Liver (tissue), 10 donors: ENCODE measurements at places on chromosomes 3 and 15. TPM values are rescaled to one million over a fixed set of nuclear protein-coding genes. Genes with fewer than 3 reads are reported as not detected.

The CLDN16 gene
- polyA plus RNA-seq: 0.22 TPM

The CNTN3 gene
- polyA plus RNA-seq: 1.0 TPM

The PCSK6 gene
- 212 TPM for polyA plus RNA-seq

The NKTR gene
- 5.8 TPM for polyA plus RNA-seq

DNA sequence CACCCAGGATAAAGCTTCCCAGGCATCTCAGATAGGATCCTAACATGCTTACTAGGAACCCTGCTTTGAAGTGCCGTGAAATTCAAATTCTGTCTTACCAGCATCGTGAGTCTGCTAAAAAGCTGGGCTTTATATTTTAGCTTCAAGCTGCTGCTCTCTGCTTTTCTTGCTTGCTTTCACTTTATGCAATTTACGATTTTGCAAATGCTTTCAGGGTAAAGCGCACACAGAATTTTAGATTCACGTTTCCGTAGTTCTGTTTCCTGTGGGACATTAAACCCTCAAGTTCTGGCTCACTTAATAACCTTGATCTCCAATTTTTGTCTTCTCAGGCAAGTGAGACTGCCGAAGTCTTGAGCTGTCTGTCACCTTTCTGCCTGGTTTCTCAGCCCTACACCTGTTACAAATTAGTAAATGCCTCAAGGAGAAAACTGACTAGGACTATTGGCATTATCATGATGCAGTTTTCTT is 170.5 kb upstream of the TGFBR2 start:
- no peak overlapping the region for H3K4me3 ChIP-seq
- DNase-seq: no peak
- H3K27me3 ChIP-seq: no peaks in the 10 kb centered on the region
- no peaks in the 10 kb centered on the region for H3K36me3 ChIP-seq
